Effector CD8-positive, alpha-beta T cell (primary cell): ENCODE measurements at places on chromosomes 1 and 21.

- no peak for DNase-seq
Observed at GRCh38 chr1:9439074-9439761, 100.0 kb upstream of the SLC25A33 start.

DNA sequence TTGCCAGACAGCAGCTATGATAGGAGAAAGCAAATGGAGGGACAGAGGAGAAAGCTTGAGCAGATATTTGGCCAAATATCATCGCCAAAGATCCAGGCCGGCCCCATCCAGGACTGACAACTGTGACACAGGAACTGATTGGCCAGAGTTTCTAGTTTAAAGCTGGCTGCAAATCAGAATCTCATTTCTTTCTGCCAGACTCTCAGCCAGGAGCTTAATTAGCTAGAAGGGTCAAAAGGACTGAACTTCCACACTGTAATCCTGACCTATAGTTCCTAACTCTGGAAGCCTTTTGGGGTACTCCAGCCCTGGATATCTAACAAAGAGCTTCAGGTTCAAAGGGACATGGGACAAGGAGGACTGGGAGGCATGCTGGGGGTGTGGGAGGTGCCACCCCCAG, 106.7 kb upstream of the GNG12 start:
- DNase-seq, result no peak

GRCh38 chr21:45767071-45768006, 123.8 kb downstream of the PCBP3 start:
- no peak for DNase-seq

- DNase-seq, result no peak
Observed at GRCh38 chr1:207316141-207316540, 5.3 kb upstream of the CD55 start.

- no peak for DNase-seq
Observed at GRCh38 chr1:158961178-158961577, 29.8 kb downstream of the PYHIN1 start.
